MV-4-11 (cell line): ENCODE measurements at places on chromosomes 2 and 18.

- peak; percentile 34 for DNase-seq
Measured at GRCh38 chr2:234272069-234272850, 221.8 kb downstream of the SPP2 start.

GRCh38 chr2:26178746-26179436 lies 6.0 kb downstream of the GAREM2 start:
- peak; percentile 32 for DNase-seq

- DNase-seq = no peak
Measured at GRCh38 chr2:191845876-191846514, 893 bp downstream of the CAVIN2 start.

- no peak for DNase-seq
Measured at GRCh38 chr2:238439917-238440316, 13.2 kb downstream of the ASB1 start.
